ENCODE measurements at places on chromosomes 2 and 18.

GRCh38 chr2:106189764-106190468 lies 4.2 kb downstream of the UXS1 start:
- DNase-seq, result no peak

DNA sequence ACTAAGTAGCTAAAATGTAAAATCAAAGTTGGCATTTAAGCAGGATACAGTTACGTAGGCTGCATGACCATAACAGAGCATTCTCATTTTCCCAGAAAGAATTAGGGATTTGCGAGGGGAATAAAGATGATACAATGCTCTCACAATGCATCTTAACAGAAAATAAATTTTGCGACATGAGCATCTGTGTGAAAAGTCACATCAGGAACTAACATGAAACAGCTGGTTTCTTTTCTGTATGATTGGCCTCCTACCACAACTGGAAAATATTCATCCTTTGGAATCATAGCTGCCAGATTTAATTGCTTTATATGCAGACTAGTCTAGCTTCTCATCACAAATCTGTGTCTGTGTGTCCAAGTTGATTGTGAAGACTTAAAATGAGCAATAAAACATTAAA lies 66.0 kb downstream of the KCTD18 start:
- DNase-seq, result no peak

- peak; percentile 58 for DNase-seq
Observed at GRCh38 chr2:151638191-151638933, 95.9 kb downstream of the NEB start.

DNA sequence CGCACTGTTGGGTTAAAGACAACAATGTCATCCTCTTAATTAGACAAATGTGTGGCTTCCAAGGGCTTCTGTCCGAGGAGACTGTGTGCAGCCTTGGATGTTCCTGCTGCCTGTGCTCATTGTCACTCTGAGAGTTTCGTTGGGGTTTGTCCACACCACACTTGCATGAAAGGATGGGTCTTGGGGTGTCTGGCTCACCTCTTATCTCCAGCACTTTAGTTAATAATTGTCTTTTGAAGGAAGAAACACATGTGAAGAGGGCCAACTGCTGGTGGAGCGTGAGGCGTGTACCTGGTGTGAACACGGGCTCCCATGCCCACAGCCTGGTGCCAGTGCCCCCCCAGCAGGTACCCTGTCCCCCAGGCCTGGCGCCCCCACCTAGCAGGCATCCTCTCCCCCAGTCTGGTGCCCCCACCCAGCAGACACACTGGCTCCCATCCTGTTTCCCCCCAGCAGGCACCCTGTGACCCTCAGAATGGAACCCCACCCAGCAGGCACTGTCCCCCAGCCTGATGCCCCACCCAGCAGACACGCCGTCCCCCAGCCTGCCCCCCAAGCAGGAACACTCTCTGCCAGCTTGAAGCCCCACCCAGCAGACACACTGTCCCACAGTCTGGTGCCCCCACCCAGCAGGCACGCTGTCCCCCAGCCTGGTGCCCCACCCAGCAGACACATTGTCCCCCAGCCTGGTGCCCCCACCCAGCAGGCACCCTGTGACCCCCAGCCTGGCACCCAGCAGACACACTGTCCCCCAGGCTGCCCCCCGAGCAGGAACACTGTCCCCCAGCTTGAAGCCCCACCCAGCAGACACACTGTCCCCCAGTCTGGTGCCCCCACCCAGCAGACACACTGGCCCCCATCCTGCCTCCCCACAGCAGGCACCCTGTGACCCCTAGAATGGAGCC lies 96.3 kb upstream of the TMEM18 start:
- DNase-seq, result no peak

- DNase-seq, result no peak
Observed at GRCh38 chr2:217047631-217048030, 187.8 kb upstream of the TNP1 start.

All from activated naive CD4-positive, alpha-beta T cell treated with anti-CD3 and anti-CD28 coated beads, Interleukin-2, amount 10 ng/mL, durations not matched to agents 7 days and 5 days (primary cell).